Activated T-cell treated with anti-CD3 and anti-CD28 coated beads, Interleukin-2, amount 50 U/mL, for 4 hours (primary cell): ENCODE measurements at places on chromosomes 6 and 20. TPM values are rescaled to one million over a fixed set of nuclear protein-coding genes. Genes with fewer than 3 reads are reported as not detected.

RNF217 gene
- total RNA-seq, result 1.2 TPM

- DNase-seq, result no peak
These were observed 5.6 kb upstream of the SLC17A9 start for GRCh38 chr20:62946918-62947317.

DNA sequence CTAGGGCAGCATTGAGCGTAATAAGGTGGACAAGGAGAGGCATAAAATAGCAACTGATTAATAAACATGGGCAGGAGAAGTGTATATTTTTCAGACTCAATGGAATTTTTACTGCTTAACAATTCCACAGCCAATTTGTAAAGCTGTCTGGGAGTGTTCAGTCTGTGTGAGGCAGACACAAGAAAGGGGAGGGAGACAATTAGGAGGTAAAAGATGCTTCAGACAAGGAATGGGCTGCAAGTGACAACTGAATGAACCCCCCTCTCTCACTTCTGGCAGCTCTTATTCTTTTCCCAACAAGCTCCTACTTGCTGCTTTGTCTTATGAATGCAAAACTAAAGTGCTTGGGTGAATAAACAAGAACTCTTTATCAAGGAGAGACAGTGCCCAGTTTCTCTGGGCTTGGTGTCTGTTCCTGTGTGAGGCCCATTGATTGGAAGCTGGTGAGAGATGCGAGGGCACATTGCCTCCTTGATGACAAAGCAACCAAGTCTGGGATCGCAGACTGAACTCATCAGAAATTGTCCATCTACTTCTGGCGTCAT, 575.3 kb downstream of the RNF144B start:
- no peak for DNase-seq

DNA sequence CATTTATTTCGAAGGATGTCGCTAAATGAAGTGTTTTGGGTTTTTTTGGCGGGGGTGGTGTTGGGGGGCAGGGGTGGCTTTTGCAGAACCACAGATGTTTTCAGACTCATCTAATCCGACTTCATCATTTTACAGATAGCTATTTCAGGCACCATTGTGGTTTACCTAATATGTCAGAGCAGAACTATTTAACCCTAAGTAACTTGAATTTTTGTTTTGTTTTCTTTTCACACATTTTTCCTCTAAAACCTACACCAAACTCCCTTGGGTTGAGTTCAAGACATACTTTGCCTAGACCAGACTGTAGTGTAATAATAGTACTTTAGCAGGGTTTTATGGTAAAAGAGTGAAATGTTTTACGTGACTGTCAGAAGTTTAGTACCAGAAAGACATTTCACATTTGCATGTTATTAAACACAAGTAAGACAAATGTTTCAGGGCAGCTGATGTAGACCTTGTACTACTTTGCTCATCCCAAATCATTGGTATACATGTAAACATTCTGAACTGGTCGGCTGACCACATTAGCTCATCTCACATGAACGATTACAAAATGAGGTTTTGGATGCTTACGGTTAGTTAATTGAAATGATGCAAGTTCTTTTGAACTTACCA, 37.7 kb downstream of the MAP3K4 start:
- no peak for DNase-seq

- no peak for DNase-seq
These were observed 1.7 kb upstream of the TMEM170B start for GRCh38 chr6:11535801-11536230.

DNA sequence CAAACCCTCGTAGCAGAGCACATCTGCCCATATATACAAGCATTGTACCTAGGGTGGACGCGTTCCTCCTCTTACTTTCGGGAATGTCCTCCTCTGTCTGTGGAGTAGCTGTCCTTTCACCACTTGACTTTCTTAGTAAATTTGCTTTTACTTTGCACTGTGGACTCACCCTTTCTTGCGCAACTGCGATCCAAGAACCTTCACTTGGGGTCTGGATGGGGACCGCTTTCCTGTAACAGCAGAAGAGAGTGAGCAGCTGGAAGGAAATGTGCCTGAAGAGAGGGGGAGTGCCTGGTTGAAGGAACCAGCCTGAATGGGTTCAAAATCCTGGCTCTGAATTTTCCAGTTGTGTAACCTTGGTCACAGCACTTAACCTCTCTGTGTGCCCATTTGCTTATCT, 40.1 kb upstream of the PMEPA1 start:
- DNase-seq, result no peak

DNA sequence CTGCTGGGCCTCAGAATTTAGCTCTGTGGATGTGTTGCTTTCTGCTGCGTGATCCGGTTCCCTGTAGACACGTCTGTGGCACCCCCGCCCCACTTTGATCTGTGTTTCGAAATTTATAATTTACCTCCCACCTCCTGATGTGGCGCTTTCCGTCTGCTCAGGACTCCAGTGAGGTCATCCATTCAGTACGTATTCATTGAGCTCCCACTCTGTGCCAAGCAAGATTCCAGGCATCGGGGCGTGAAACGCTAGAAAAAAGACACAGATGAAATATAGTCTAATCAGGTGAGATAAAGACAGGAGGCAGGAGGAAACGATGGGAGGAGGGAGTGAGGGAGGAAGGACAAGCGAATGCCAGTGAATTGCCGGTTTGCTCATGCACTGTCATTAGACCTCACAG, 431.9 kb upstream of the SULF2 start:
- DNase-seq, result no peak

HLA-DRB5 gene
- total RNA-seq, result 1.1 TPM

DNA sequence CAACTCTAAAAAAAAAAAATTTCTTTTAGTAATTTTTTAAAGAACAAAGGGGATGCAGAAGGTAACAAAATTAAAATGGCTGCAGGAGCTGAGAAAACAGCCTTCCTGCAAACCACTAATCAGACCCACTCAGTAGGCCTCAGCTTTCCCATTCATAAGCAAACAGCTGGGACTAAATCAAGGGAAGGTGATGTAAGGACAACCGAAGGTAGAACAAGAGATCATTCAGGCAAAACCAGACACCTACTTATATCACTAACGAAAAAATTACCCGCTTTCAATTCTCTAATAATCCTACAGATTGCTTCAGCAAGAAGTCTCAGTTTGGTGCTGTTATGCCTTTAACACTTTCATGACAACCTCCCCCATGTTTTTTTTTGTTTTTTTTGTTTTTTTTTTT, 124.0 kb downstream of the ZMYND8 start:
- DNase-seq, result no peak

GTSF1L gene
- total RNA-seq, result not detected

DNA sequence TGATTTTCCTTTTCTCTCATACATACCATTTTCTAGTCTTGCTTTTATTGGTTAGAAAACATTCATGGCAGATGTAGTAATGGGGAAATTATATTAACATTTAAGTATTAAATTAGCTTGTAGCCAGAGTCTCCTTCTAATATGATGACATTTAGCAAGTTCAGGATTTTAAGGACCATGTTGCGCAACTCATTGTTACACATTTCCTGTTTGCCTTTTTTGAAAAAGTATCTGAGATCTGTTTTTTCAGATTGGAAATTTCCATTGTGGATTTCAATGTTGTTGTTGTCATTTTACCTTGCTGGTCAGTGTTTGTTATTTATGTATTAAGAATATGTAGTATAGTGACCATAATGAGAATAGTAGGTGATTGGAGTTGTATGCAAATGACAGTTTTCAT, 38.7 kb downstream of the CDKAL1 start:
- DNase-seq, result no peak

TOX2 gene
- 0.87 TPM for total RNA-seq

- DNase-seq, result no peak
These were observed 39.5 kb upstream of the SDHAF4 start for GRCh38 chr6:70527071-70527737.

DNA sequence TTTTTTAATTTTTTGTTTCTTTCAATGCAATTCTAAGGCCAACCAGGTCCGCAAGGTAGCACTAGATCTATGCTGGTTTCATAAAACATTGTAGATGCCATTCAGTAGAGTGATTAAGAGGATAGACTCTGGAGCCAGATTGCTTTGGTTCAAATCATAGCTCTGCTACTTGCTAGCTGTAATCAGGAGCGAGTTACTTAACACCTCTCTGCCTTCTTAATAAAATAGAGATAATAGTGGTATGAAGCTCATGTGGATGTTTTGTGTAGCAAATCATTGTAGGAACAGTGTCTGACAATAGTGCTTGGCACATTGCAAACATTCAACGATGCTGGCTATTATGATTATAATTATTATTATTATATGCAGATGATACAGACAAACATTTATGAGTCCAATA, 164.9 kb downstream of the LAMA2 start:
- no peak for DNase-seq

- DNase-seq, result no peak
These were observed 139.6 kb downstream of the PHACTR3 start for GRCh38 chr20:59743767-59744485.

GRCh38 chr20:61291166-61291829, 39.2 kb downstream of the CDH4 start:
- DNase-seq, result no peak

OR10C1 gene
- not detected for total RNA-seq

DNA sequence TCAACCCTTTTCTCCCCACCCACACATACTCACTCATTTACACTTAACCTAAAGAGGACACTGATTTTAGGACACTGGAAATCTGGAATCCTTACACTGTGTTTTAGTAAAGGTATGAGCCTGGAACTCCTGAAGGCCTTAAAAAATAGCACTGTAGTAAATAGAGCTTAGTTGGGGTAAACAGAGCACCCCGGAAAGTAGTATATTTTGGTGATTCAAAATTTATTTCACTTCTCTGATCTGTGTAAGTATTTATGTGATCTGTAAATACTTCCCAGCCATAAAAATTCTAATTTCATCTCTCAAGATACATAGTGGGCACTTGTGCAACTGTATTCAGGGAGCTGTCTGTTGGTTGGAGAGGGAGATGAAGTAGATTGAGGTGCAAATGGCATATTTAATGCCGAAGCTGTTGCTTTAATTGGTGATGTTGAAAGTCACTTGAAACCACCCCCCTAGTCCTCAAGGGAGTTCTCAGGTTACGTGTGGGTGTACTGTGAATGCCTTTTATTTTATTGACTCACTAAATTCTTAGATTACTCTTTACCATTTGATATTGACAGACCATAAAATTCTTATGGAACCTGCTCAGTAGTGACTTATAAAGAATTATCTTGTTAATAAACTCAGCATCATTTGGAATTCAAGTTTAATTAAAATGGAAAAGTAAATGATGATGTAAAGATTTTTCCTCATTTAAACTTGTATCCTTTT, 154.9 kb downstream of the SOX4 start:
- DNase-seq, result no peak

FOXP4 gene
- total RNA-seq, result 38.6 TPM

DNA sequence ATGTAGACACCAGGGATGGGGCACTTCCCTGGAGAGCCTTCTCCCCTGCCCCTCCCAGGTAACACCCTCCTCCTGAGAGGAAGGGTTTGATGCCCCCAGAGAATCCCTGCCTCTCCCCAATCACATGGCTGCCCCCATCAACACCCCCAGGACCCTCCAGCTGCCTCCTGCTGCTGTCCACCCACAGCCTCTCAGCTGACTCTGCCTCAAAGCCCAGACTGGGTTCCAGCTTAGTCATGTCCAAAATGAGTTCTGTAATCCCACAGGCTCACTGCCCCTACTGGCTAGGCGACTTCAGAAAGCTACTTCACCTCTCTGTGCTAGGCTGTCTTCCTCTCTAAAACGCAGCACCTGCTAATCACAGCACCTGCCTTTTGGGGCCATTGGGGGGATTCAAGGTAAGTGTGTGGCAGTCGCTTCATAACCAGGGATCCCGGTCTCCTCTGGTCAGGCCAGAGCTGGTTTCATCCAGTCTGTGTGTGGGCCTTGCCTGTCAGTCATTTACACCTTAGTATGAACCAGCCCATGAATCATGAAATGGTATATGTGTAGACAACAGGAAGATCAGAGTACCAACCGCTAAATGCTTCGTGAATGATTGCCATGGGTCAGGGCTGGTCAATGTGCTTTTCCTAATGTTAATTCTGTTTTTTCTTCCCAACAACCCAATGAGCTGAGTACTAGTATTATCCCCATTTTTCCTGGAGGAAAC, 40.4 kb downstream of the TFEB start:
- no peak for DNase-seq

DNA sequence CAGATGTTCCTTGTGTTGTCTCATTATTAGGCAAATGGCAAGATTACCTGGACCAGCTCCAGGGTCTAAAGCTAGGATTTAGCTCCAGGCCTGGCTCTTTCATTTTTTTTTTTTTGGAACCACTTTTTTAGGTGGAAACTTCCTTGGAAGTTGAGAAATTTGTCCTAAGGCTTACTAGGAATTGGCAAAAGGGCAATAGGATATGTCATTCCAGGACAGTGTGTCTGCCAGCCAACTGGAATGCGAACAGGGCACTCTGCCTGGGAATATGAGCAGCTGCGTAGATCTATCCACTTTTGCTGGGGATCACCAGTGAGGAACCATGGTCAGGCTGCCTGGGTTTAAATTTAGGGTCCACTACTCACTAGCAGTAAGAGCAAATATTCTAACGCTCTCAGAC, 304.0 kb downstream of the TSHZ2 start:
- no peak for DNase-seq

DEFB124 gene
- not detected for total RNA-seq

DNA sequence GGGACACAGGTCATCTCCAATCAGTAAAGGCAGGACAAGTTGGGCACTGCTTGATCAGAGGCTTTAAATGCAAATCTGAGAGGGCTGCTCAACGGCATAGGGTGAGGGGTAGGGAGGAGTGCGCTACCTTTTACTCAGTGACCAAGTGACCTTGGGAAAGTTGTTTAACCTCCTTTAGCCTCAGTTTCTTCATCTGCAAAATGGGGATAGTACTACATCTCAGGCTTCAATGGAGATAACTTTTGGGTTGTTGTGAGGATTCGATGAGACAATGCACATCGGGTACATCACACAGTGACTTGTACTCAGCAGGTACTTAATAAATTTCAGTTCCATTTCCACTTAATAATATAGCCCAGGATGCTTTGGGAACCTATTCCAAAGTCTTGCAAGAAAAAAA, 22.6 kb downstream of the MDGA1 start:
- DNase-seq, result no peak

DNA sequence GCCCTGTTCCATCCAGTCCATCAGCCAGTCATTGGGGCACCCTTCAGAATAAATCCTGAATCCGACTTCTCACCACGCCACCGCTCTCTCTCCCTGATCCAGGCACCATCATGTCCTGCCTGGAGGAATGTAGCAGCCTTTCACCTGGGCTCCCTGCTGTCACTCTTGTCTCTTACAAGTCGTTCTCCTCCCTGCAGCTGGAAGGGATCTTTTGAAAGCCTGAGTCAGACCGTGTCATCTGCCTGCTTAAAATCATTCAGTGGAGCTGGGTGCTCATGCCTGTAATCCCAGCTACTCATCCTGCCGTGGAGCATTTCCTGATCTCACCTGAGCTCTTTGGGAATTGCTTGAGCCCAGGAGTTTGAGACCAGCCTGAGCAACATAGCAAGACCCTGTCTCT, 19.2 kb upstream of the KCNG1 start:
- no peak for DNase-seq
